ENCODE measurements at places on chromosomes 12 and 14.
A peak's percentile ranks its signal among the peaks of the same experiment; 100 is the strongest.

DNA sequence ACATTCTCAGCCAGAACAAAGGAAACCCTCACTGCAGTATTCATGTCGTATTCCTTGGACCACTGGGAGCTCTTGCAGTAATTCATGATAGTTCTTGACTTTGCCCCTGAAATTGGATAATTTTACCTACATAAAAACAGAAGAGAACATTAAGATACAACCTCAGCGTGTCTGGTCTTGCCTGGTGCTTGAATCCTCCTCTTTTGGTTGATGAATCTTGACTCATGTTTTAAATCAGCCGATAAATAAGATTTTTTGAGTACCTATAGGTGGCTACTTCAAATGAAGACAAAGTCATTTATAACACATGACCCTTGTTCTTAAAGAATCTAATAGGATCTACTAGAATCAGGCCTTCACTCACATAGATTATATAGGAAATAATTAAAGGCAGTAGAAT lies 221.0 kb downstream of the PTPRO start:
- DNase-seq = no peak

DNA sequence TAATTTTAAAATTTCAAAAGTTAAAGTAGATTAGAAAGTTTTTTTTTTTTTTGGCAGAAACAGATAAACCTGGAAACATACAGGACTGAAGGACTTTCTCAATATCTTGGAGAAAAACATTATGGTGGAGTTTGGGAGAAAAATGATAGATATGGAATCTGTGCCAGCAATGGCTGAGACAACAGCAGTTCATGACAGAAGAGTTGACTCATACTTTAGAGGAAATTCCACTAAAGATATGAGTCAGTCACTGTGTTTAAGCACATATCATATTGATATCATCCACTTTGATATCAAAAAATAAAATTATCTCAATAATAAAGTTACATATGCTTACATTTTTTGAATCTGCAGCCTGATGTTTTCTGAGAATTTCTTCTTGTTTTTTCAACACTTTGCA lies 193.9 kb upstream of the OR4E1 start:
- DNase-seq = peak; percentile 17

DNA sequence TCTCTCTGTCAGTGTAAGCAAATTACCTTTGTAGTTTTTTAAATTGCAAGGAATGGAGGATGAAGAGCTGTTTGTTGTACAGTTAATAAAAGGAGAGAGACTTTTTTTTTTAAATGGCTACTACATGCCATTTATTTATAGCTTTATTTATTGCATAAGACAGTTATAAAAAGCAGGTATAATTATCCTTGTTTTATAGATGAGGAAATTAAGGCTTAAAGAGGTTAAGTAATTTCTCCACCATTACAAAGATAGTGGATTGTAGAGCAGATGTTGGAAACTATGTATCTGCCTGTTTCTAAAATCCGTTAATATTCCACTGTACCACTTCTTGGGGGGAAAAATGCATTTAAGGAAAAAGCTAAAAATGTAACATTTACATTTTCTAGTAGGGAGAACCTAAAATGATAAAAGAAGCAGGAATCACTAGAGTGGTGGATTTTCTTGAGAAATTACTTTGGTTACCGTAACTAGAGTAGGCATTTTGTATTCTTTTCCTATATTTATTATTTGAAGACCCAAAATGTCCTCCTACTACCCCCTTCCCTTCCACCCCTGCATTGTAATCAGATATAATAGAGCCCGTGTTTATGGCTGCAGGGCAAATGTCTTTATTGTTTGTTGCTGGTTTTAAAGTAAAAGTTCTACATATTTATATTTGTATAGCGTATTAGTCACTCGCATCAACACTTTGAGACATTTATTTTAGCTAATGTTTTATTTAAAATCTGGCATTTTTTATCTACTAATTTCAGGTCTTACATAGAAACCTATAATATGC lies 2.3 kb downstream of the SNAPC1 start:
- DNase-seq = no peak

DNA sequence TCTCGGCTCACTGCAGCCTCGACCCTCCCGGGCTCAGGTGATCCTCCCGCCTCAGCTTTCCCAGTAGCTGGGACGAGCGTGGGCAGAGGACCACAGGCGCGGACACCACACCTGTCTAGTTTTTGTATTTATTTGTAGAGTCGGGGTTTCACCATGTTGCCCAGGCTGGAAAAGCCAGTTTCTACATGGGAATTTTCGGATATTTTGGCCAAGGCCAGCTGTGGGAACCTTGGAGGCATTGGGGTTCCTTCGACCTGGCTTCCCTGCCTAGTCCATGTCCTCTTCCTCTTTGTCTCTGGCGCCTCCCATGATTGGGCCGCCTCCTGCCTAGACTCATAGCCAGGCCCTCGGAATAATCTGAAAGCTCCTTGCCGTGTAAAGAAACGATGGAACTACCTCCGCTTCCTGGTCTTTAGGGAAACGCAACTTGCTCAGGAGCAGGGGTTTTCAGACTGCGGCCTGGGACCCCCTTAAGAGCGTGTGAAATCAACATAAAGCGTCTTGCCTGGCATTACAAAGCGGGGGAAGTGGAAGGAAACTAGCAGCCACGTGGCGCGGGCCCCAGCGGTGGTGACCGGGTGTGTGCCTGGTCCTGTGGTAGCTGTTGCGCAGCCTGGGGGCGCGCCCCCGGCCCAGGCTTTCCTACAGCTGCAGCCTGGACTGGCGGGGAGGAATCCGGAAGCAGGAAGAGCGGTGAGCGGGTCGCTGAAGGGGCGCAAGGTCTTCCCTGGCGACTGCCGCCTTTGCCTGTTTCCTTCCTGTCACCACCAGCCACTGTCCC lies 1.4 kb upstream of the HSP90AA1 start:
- DNase-seq = peak; percentile 72

Data from suppressor macrophage treated with lipopolysaccharide for 1 hour (primary cell).